NCI-H510A treated with DMSO at 0.1 percent for 48 hours (cell line): ENCODE measurements at places on chromosomes 5 and 9.

GRCh38 chr9:136418182-136419091, 8.0 kb downstream of the PMPCA start:
- no peak for DNase-seq

GRCh38 chr9:89592963-89593726, 11.7 kb upstream of the GADD45G start:
- no peak for DNase-seq

DNA sequence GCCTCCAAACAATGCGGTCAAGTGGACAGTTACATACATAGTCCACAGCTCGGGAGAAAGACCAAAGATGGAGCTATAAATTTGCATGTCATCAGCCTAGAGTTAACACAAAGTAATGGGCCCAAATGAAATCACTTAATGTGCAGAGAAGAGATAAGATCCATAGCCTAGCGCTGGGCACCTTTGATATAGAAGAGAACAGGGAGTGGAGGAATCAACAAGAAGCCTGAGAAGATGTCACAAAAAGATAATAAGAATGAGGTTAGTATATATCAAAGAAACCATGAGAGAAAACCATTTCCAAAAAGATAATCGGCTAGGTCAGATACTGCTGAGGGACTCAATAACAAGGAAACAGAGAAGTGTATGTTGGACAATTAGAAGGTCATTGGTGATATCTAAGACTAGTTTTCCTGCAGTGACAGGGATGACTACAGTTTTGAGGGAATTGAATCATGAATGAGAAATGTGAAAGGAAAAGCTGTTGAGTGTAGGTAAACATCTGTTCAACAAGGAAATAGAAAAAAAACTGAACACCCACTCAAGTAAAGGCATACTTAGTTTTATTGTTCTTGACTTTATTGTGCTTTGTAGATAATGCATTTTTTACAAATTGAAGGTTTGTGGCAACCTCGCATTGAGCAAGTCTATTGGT, 68.7 kb upstream of the CDH6 start:
- no peak for DNase-seq

DNA sequence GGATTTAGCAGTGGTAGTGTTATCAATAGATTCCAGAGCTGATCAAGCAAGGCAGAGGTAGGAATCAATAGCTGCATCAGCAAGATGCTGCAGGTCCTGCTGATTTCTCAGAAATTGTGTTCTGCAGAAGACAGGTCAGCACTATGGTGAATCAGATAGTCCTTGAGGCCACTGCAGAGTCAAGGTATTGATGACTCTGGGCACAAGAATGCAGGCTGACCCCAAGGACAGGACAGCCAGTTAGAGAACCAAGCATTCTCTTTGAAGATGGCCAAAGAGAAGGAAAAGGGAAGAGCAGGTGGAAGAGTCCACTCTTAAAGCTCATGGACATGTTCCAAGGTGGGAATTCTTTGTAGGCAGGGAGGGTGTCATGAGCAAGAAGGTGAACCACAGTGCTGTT, 28.0 kb downstream of the PRUNE2 start:
- DNase-seq: no peak

DNA sequence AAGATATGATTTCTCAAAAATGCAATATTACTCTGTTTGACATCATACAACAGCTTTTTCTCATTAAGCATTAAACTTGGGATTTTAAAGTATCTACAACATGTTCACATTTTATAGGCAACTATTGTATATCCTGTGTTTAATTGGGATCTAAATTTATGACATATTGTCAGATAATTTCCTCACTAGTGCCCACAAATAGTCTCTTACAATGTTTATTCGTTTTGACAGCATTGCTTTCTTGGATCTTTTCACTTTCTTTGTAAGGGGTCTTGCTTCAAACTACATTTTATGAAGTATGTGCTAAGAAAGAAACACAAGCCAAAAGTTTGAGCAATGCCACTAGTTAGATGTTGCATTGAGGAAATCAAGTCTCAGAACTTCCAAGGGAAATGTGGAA, 285.1 kb downstream of the TMEM167A start:
- DNase-seq: no peak

- no peak for DNase-seq
Observed at GRCh38 chr5:78060421-78060820, 234.1 kb downstream of the AP3B1 start.

- DNase-seq: no peak
Observed at GRCh38 chr5:74538206-74538661, 102.3 kb downstream of the ENC1 start.
